ENCODE measurements at places on chromosomes 4 and X.

DNA sequence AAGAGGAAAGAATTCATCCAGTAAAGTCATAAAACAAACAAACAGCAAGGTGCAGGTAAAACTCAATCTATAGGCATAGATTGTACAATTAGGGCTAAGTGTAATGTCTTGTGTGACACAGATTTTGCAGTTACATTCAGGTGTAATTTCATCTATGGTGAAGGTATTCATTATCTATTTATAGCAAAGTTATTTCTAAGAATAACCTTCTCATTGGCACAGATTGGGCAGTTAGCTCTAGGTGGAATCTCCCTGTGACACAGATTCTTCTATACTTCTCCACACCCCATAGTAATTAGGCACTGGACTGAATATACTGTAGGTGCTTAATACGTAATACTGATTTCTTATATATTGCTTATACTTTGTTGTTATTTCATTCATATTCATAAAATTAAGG, 66.8 kb downstream of the COL25A1 start:
- no peaks in the 10 kb centered on the region for H3K27me3 ChIP-seq
- no peaks in the 10 kb centered on the region for H3K36me3 ChIP-seq
- no peak overlapping the region for H3K4me3 ChIP-seq

DNA sequence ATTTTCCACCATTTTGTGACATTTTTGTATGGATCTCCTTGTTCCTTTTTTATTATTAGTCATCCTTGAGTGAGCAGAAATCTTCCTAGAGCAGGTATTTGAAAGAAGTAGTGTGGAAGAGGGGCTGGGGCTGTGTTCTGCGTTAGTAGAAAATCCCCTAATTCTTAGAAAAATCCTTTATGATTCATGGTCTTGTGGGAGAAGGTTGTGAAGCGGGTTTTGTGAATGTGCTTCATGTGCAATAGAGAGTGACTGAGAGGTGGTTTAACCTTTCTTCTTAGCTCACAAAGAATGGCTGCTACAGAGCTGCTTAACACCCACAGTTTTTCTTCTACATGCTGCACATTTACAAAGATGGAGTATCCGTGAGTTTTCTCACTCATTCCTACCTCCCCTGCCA, 220.5 kb downstream of the IDS start:
- H3K4me3 ChIP-seq, result no peak overlapping the region
- H3K27ac ChIP-seq, result no peak overlapping the region
- H3K36me3 ChIP-seq, result no peaks in the 10 kb centered on the region
- H3K27me3 ChIP-seq, result no peaks in the 10 kb centered on the region
- no peak for DNase-seq

GRCh38 chr4:168183717-168184571, 91.6 kb downstream of the ANXA10 start:
- H3K4me3 ChIP-seq, result no peak overlapping the region
- no peak overlapping the region for H3K27ac ChIP-seq
- no peaks in the 10 kb centered on the region for H3K36me3 ChIP-seq
- H3K27me3 ChIP-seq, result no peaks in the 10 kb centered on the region
- no peaks in the 10 kb centered on the region for H3K4me1 ChIP-seq
- no peak for DNase-seq

- H3K4me3 ChIP-seq, result no peak overlapping the region
- H3K4me1 ChIP-seq, result peaks cover 15% of the 10 kb centered on the region
- no peaks in the 10 kb centered on the region for H3K27me3 ChIP-seq
- H3K27ac ChIP-seq, result no peak overlapping the region
These were observed 158.2 kb downstream of the DEFB131A start for GRCh38 chr4:9602389-9602914.

GRCh38 chrX:29862126-29862677, 353.2 kb upstream of the MAGEB2 start:
- no peak overlapping the region for H3K4me3 ChIP-seq
- no peaks in the 10 kb centered on the region for H3K4me1 ChIP-seq
- H3K27ac ChIP-seq, result no peak overlapping the region
- no peaks in the 10 kb centered on the region for H3K27me3 ChIP-seq

- no peaks in the 10 kb centered on the region for H3K36me3 ChIP-seq
- no peak overlapping the region for H3K4me3 ChIP-seq
- no peak for DNase-seq
- no peaks in the 10 kb centered on the region for H3K27me3 ChIP-seq
- H3K4me1 ChIP-seq, result no peaks in the 10 kb centered on the region
These were observed 15.3 kb downstream of the DDIT4L start for GRCh38 chr4:100174985-100175383.

- H3K4me1 ChIP-seq, result no peaks in the 10 kb centered on the region
- H3K27ac ChIP-seq, result no peak overlapping the region
- H3K27me3 ChIP-seq, result no peaks in the 10 kb centered on the region
- H3K36me3 ChIP-seq, result no peaks in the 10 kb centered on the region
- H3K4me3 ChIP-seq, result no peak overlapping the region
- DNase-seq, result no peak
These were observed 436.0 kb upstream of the INTU start for GRCh38 chr4:127196655-127197352.

GRCh38 chrX:46577221-46578005, 3.8 kb downstream of the CHST7 start:
- H3K4me1 ChIP-seq, result peaks cover 7% of the 10 kb centered on the region
- H3K4me3 ChIP-seq, result no peak overlapping the region
- no peak overlapping the region for H3K27ac ChIP-seq
- no peak for DNase-seq
- no peaks in the 10 kb centered on the region for H3K36me3 ChIP-seq
- H3K27me3 ChIP-seq, result no peaks in the 10 kb centered on the region

Measured in CD8-positive, alpha-beta memory T cell (primary cell).